ENCODE measurements at places on chromosomes 4 and X.

DNA sequence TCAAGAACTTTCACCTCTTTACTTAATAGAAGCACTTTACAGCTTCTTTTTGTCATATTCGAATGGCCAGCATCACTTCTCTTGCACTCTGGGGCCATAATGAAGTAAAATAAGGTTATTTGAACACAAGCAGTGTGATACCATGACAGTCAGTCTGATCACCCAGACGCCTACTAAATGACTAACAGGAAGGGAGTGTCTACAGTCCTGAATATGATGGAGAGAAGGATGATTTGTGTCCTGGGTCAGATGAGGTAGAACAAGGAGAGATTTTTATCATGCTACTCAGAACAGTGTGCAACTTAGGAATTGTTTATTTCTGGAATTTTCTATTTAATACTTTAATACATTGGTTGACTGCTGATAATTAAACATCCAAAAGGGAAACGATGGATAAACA lies 284.2 kb upstream of the F9 start:
- DNase-seq: no peak

DNA sequence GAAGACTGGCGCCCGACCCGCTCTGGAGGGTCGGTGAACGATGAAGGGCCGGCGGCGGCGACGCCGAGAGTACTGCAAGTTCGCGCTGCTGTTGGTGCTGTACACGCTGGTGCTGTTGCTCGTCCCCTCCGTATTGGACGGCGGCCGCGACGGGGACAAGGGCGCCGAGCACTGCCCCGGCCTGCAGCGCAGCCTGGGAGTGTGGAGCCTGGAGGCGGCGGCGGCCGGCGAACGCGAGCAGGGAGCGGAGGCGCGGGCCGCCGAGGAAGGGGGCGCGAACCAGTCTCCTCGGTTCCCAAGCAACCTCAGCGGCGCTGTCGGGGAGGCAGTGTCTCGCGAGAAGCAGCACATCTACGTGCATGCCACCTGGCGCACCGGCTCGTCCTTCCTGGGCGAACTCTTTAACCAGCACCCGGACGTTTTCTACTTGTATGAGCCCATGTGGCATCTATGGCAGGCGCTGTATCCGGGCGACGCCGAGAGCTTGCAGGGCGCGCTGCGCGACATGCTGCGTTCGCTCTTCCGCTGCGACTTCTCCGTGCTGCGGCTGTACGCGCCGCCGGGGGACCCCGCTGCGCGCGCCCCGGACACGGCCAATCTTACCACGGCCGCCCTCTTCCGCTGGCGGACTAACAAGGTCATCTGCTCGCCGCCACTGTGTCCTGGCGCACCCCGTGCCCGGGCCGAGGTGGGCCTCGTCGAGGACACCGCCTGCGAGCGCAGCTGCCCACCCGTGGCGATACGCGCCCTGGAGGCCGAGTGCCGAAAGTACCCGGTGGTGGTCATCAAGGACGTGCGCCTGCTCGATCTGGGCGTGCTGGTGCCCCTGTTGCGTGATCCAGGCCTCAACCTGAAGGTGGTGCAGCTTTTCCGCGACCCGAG lies 568 bp downstream of the CHST7 start:
- peak; percentile 10 for DNase-seq

GRCh38 chrX:16604337-16604736 lies 45.6 kb upstream of the S100G start:
- no peak for DNase-seq

DNA sequence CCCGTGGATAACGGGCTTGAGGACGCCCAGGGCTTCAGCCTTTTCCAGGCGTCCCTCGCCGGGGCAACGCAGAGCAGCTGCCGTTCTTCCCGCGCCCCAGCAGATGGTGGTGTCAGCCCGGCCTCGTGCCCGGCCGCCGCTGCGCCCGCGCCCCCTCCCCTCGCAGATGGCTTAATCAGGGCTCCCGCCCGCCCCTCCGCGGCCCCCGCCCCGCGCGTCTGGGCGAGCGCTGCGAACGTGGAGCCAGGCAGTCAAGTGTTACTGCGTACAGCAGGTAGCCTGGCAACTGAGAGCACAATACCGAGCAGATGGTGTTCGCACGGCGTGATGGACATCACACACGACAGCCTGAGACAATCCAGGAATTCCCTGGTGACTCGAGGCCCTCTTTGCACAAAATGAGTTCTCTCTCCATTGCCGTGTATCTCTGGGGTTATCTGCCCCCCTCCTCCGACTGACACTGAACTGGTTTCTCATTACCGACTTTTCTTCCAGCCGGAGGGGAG lies 69.3 kb downstream of the MGST2 start:
- DNase-seq: peak; percentile 6

- DNase-seq: no peak
These were observed 27.9 kb downstream of the NKX3-2 start for GRCh38 chr4:13516315-13516860.

DNA sequence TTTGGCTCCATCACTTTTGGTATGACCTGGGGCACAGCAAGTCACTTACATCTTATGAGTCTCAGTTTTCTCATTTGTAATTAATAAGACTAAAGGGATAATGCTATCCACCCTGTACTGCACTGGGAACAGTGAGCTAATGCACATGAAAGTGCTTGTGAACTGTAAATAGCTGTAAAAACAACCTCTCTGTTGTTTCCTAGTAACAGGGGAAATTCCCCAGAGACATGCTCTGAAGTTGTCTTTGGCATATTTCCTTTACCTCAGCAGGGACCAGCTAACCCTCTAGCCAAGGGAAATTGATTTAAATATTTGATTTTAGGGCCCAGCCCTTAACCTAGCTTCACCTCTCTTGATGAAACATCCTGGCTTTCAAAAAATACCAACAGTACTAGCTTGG lies 6.1 kb upstream of the CYSLTR1 start:
- no peak for DNase-seq

DNA sequence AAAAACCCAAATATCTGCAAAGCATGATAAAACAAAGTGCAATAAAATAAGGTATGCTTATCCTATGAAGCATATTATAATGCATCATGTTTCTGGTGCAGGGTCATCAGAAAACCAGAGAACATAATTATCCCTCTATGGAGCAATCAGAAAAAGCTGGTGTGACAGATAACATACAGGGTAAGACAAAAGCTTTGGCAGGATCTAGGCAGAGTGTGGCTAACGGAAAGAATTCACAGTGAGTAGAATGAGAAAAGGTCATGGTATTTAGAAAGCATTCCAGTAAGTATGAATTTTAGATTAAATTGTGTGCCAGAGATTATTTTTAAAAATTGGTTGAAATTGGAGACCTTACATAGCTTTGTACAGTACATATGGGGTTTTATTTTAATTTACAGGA lies 29.0 kb upstream of the UGT2B4 start:
- DNase-seq: no peak

GRCh38 chr4:134470544-134470943 lies 269.0 kb upstream of the PABPC4L start:
- no peak for DNase-seq

- no peak for DNase-seq
These were observed 157.1 kb downstream of the VEGFC start for GRCh38 chr4:176635372-176636261.

DNA sequence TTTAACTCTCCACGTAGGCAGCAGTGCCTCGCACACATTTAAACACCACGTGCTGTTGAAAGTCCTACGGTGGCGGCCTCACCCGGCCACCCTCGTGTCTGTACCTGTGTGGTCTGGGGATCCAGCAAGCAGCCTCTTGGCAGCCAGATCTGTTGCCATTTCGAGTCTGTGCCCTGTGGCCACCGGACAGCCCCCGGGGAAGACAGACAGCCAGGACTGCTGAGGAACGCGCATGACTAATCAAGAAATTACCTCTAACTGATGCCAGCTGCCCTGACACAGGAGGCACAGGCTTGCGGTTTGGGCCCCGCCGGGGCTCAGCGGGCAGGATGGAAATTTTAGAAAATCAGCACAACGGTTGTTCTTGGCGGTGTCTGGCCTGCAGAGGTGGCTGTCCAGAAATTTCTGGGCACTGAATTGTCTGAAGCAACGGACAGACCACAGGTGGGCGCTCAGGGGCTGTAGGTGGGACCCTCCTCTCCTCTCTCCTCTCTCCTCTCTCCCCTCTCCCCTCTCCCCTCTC lies 15.6 kb upstream of the ASMTL start:
- peak; percentile 58 for DNase-seq

DNA sequence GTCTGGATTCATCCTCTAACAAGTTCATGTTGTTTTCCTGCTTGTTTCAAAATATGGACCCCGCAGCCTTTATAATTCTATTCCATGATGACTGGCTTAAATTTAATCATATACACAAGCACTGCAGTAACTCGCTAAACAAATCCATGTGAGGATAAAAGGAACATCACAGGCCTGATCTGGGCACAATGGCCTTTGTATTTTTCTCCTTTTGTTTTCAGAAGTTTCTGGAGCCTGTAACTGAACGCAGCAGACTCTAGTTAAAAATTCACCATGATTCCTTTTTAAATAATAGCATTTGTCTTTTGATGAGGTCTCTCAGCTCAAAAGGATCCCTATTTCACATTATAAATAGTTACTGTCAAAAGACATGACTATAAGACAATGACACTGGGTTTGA lies 30.2 kb upstream of the TMEM184C start:
- no peak for DNase-seq

- no peak for DNase-seq
These were observed 395.0 kb upstream of the FAT1 start for GRCh38 chr4:187118602-187119120.

DNA sequence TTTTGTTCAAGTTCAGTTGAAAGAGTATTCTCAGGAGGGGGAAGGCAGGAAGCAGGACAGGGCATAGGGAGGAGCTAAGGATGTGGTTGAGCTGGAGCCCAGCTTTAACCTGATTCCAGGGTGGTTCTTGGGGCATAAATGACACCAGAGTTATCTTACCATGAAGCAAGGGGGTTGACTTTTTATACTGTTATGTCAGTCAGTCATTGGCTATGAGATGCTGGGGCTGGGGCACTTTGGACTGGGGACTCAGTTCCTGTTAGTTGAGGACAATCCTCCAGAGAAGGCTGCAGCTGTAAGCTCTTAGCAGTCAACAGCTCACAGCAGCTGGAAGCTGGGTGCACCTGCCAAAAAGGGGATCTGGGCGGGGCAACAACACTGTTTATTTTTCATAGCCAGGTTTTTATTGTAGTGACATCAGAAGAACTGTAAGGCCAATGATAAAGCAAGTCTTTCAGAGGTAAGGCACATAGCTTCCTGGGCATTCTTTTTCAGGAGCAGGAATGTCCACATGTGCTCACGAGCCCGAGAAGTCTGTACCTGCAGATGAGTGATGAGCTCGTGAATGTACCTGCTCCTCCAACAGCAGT lies 78.5 kb downstream of the MID1IP1 start:
- no peak for DNase-seq

- DNase-seq: no peak
These were observed 53.6 kb upstream of the PRPS1 start for GRCh38 chrX:107574711-107575110.

GRCh38 chrX:74500067-74500466 lies 78.8 kb downstream of the SLC16A2 start:
- no peak for DNase-seq

DNA sequence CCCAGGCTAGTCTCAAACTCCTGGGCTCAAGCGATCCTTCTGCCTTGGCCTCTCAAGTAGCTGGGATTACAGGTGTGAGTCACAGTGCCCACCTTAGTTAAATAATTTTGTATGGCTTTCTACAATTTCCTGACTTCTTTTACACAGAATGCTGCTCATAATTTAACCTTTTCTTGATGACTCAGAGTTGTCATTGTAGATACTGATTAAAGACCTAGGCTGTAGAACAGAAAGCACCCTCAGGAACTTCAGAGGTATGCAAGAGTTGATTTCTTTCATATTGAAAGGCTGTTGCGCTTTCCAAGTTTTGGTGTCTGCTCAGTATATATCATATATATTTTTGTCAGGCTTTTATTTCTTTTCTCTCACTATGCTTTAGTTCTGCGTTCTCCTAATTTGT lies 21.1 kb upstream of the GPR34 start:
- DNase-seq: no peak

Data from GOT3 (cell line).